ENCODE measurements at places on chromosomes 13 and 19.

DNA sequence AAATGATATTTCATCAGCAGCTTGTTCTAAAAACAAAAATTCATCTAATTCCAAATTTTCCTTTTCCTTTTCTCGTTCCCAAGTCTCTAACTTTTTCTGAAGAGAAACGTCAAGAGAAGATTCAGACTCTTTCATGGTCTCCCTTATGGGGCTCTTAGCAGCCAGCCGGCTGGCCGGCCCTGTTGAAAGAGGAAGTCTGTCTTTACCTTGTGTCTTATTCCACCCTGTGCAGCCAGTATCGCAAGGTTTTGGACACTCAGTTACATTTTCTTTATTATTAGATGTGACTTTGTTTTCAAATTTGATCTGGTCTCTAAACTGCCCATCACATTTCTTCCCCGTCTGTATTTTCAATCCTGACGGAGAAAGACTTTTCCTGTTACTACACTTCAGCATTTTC is 142.3 kb downstream of the RNF17 start:
- no peak for DNase-seq

GRCh38 chr13:23506807-23507291 is 63.4 kb upstream of the TNFRSF19 start:
- no peak for DNase-seq

- DNase-seq = no peak
Observed at GRCh38 chr19:2627855-2628254, 74.6 kb downstream of the GNG7 start.

GRCh38 chr19:20233105-20233504 is 66.1 kb downstream of the ZNF486 start:
- DNase-seq = no peak

DNA sequence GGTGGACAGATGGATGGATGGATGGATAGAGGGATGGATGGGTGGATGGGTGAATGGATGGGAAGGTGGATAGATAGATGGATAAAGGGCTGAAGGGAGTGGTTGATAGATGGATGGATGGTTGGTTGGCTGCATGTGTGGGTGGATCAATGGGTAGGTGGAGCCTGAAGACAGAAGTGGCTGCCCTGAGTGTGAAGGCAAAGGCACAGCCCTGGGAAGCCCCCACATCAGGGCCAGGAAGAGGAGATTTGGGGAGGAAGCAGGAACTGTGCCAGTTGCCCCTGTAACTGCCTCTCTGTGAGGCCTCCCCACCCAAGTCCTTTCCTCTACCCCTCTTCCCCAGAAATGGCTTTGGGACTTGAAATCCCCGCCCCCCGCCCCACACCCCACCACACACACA is 43.4 kb upstream of the NFIC start:
- no peak for DNase-seq

DNA sequence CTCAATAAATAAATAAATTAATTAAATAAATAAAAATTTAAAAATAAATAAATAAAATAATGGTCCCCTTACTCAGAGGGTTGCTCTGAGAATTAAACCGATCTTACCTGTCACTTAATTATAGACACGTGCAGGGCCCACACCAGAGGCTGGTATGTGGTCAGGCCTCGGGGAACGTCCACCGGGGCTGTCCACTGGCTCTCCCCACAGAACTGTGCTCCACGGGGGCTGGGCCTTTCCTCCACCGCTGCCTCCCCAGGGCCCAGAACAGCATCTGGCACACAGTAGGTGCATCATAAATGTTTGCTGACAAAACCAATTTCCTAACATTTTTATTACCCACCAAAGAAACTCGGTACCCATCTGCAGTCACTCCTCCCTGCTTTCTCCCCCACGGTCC is 69.2 kb downstream of the CEBPG start:
- DNase-seq = no peak

GRCh38 chr19:6685482-6685881 is 15.5 kb upstream of the TNFSF14 start:
- DNase-seq = no peak

- DNase-seq = no peak
Observed at GRCh38 chr19:31641591-31641990, 292.4 kb upstream of the TSHZ3 start.

DNA sequence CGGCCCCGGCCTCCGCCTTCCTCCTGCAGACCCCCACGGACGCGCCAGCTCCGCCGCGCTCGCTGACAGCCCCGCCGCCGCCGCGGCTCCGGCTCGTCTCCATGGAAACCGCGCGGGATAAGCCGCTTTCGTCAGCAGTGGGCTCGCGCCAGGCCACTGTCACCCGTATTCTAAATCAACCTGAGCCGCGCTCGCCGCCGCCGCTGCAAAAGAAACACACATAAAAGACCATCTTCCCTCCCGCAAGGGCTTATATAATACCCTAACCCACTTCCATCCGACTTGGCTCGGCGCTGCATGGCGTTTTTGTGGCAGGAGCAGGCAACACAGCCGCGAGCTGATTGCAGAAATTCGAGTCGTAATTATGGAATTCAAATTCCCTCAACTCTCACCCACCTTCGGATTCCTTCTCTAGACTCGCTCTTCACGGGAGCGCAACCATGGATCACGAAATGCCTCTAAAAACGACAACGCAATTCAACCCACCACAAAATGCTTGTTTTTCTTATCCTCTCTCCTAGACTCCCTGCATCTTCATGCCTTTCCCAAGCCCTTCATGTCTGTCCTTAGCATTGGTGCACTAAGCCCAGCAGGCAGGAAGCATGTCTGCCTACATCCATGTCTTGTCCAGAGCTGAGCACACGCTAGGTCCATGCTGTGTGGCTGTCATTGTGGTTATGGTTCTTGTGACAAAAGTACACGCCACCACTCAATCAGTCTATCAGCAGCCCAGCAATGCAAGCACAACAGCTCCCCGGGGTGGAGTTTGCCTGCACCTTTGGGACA is at the start of gene AMER2:
Gene AMER2 (minus strand): TSS at position 772 of the 786 bp plus-strand sequence. CDS start 669 bp downstream, at position 103.
- DNase-seq = peak; percentile 60

DNA sequence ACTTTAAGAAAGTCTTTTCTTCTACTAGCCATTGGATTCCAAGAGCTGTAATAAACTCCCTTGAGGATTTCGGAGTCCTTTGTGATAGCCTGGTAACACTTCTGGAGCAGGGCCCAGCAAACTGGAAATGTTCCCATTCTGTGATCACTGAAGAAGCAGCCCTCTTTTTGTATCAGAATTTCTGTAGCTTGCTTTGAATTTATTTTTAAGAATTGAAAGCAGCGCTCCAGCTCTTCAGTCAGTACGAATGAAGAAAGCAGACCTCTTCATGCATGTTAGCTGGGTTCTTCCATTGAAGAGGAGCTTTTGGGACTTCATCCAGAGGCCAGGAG is 141.5 kb downstream of the AKAP11 start:
- no peak for DNase-seq
